DMS 273 treated with DMSO at 0.1 percent for 48 hours (cell line): ENCODE measurements at places on chromosomes 13 and 19.

DNA sequence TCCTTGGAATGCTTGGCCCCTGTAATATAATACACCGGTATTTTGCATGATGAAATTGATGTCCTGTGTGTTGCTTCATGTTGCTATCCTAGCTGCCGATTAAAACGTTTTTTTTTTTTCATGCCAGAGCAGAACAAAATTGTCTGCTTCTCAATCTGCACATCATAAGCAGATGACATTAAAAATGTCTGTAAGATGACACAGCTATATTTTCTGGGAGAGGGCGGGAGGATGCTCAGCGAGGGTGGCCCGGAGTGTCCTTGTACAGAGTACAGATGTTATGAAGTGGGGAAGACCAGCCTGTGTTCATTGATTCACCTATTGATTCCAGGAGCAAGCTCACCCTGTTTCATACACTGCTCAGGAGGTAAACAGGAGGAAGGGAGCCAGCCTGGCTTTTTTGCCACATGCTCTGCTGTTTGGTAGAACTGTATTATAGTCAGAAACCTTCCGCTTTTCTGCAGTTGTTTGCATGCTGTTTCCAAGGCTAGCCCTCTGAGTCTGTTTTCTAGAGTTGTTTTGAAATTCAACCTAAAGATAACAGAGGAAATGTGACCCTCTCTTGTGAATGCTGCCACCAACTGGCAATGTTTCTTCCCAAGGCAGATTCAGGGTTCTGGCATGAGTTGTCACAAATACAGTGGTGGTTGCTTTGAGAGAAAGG is 4.7 kb upstream of the IRS2 start:
- no peak for DNase-seq

DNA sequence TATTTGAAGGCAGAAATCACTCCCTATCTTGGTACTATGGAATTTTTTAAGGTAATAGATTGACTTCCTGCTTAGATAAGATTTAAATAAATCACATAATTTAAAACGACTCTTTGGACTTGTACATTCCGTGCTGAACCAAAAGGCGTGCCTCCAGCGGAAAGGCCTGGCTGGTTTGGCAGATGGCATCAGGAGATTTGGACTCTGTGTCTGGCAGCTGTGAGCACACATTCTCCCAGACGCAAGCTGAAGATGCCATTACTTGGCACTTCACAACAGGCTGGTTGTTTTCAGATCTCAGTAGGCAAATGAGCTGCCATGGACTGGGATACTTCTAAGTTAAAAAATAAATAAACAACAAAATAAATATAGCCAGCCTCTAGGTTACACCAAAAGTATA is 104.5 kb upstream of the SLC15A1 start:
- no peak for DNase-seq

- DNase-seq = no peak
Measured at GRCh38 chr19:29436591-29437103, 89.1 kb upstream of the VSTM2B start.

DNA sequence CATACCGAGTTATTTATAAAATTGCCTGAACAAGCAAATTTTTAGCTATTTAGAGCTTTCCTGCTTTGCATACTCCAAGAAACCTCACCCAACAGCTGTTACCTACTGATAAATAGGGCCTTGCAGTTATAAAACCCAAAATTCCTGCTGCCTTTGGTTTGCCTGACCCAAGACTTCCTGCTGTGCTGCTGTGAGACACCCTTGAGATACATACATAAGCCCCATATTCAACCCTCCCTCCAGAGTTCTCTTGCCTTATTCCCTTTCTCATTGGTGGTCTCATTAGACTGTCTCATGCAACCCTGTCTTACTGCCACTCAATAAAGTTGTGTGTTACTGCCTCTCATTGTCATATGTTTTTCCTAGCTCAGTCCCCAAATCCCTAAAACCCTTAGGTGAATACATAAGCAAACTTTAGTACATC is 677.6 kb downstream of the UQCRFS1 start:
- no peak for DNase-seq

- peak; percentile 7 for DNase-seq
Measured at GRCh38 chr19:42563352-42564210, 31.1 kb downstream of the CEACAM8 start.

DNA sequence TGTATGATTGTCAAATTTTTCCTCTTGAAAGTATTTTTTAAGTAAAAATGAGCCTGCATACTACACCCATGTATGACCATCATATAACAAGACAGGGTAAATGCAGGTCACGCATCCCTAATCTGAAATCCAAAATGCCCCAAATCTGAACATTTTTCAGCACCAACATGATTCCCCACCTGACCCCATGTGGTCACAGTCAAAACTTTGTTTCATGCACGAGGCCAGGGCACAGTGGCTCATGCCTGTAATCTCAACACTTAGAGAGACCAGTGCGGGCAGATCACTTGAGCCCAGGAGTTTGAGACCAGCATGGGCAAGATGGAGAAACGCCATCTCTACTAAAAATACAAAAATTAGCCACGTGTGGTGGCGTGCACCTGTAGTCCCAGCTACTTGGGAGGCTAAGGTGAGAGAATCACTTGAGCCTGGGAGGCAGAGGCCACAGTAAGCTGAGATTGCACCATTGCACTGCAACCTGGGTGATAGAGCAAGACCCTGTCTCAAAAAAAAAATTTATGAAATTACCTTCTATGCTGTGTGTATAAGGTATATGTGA is 63.7 kb upstream of the NPAS1 start:
- no peak for DNase-seq

GRCh38 chr19:57558525-57558924 is 1.1 kb downstream of the ZNF550 start:
- no peak for DNase-seq

DNA sequence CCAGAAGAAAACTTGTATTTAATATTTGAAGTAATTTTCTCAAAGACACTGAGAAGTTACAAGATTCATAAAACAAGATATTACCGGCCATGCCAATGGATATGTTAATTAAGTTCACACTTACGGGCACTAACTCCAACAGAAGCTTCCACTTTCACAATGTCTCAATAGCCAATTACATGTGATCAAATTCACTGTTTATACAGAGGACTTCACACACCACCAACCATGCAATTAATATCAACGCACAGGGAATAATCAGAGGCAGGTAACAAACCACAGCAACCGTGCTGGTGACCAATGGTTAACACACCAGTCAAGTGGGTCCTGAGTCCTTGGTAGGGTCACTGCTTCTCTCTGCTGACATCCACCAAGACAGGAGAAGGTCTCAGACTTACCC is 5.9 kb upstream of the ACOD1 start:
- DNase-seq = no peak

DNA sequence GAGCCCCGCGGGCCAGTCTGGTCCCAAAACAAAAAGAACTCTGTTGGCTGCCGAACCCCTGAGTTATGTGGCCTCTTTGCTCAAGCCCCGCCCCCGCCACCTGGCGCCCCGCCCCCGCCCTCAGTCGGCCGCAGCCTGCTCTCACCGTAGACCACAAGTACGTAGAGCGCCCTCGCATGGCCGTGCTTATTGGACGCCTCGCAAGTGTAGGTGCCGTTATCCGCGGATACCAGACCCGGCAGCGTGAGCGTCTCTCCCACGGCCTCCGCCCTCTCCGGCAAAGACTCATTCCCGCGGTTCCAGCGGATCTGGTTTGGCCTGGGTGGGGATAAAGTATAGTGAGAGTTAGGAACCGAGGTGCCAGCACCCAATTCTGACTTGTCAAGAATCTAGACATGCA is 5.5 kb upstream of the ZNF428 start:
- no peak for DNase-seq

- DNase-seq = no peak
Measured at GRCh38 chr19:4443966-4444764, 13.4 kb downstream of the UBXN6 start.

DNA sequence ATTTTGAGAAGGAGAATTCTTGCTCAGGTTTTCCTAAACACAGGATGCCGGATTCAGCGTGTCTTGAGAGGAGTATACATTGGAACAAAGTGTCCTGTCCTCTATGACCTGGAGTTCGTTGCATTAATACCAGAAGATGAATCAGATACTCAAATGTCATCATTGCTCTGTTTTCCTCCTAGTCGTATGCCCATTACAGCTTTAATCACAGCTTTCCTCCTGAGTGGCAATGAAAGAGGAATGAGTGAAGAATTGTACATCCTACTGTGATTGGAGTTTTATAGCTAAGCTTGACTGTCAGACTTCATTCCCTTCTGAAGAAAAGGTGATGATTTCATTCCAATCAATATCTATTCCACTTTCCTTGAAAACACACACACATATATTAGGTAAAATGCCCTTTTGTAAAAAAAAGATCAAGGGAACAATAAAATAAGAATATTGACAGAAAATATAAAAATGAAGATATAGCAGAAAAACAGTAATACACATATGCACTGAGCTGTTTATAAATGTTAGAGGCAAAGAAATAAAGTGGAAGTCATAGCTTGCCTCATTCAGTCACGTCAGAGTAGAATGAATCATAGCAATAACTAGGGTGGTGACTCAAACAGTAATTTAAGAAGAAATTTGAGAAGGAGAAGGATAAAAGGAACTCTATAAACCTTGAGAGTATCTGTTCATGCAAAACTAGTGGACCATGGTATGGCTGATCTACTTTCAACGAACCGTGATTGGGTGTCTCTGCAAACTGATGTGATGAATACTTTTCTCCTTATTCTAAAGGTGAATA is 501.5 kb downstream of the SUCLA2 start:
- no peak for DNase-seq

DNA sequence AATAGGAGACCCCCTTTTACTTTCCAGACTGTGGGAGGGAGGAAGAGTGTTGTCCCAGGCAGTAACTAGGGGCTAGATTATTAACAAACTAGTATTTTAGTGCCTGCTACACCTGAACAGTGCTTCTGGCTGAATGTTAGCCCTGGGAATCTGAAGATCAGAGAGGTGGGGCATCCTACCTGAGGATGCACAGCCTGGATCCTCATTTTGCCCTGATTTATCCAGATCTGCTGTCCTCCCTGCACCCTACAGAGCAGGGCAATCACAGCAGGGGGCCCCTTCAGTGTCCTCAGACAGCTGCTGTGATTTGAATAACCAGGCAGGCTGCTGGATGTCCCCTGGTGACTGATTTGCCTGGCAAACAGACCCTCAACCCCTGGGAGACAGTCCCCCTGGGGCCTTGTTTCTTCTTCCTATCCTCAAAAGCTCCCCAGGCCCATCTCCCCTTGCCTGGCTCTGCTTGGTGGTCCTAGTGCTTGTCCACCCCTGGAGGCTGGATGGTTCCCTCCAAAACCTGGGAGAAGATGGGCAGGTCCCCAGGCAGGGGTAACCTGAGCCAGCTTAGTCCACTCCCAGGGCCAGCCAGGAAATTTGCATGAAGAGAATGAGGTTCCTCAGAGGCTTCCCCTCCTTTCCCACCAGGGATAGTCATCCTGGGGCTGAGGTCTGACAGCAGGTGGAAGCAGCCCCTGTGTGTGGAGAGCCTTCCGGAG is at the start of gene OVOL3:
Gene OVOL3 (plus strand): TSS at position 657 of the 713 bp plus-strand sequence. CDS start 60 bp downstream, outside the sequence.
- DNase-seq = no peak

DNA sequence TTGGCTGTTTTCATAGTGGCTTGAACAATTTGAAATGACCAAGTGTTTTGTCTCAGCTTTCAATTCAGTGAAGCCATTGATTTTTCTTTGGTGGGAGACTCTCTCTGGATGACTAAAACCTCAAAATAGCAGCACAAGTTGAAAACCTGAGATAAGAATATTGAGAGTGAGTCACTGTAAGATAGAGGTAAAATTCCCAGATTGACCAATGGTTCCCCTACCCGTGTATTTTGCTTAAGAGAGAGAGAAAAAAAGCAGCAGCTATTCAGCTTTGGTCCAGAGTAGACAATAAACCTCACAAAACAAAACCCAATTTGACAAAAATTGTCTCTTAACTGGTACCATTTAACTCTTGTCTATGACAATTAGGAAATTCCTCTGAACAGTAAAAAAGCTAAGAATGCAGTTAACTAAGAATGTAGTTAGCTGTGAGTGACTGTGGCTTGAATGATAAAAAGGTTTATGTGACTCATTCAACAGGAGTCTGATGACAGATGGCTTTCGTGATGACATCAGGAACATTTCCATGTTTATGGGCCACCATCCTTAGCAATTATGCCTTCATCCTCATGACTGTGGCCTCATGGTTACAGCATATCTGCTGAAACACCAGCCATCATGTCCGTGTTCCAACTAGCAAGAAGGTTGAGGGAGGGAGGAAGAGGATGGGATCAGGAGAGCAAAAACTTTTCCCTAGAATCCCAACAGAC is 356.9 kb downstream of the NDFIP2 start:
- DNase-seq = no peak

GRCh38 chr13:69565334-69565733 is 542.3 kb upstream of the ATXN8OS start:
- no peak for DNase-seq

GRCh38 chr19:51141181-51141580 is 920 bp upstream of the SIGLEC7 start:
- no peak for DNase-seq

DNA sequence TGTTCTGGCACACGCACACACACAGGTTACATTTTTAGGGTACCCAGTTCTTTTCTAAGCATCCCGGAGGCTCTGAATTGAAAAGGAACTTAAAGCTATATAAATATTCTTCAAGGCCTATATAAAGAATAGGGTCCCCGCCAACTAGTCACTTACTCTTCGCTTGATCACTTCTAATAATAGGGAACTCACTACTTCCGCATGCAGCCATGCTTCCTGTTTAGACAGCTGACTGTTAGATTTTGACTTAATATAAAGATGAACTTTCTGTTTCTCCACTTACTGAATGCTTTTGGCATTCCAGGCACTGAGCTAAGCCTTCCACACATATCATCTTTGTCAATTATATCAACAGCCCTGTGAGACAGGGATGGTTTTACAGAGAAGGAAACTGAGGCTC is 259.6 kb downstream of the TSHZ3 start:
- no peak for DNase-seq

DNA sequence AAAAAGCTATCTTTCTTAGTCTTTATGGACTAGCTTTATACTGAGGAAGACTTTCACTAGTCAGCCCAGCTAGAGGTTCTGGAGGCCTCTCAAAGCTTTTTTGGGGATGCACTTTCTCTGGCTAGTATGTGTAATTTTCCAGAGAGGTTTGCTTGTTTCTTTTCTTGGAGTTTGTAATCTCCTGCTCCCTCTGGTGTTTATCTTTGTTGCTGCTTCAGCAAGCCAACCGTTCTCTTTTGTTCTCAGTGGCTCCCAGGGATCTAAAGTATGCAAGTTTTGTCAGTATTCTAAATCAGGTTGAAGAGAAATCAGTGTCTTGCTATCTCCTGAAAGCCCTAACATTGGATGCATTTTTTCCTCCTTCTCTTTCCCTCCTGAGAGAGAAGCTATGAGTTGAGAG is 121.1 kb upstream of the MYO16 start:
- DNase-seq = no peak
